ENCODE measurements at places on chromosomes 1 and 21.

- no peak for DNase-seq
These were observed 16.4 kb upstream of the TARBP1 start for GRCh38 chr1:234495231-234495990.

DNA sequence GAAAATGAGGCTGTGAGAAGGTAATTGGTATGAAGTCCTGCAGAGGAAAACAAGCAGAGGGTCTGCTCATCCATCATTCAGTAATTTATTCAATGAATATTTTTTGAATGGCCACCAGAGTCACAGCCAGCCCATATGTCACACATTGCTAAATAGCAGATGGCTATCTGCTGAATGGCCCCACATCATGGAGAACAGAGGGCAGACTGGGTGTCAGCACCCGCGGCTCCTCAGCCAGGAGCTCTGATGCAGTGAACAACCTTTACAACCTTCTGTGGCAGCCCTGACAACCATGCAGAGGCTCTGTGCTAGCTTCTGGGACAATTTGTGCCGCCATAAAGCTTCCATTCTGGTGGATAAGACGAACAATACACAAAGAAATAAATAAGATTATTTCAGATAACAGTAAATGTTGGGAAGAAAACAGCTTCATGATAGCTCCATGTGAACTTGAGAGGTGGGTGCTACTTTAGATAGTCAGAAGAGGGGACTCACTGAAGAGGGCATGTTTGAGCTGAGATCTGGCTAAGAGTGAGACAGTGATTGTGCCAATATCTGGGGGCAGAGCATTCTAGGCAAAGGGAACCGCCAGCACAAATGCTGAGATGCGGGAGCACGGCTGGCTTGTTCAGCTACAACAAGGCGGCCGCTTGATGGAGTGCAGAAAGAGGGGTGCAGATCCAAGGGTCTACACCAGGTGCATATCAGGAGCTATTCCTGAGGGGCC is 2.8 kb upstream of the C1orf210 start:
- no peak for DNase-seq

GRCh38 chr1:101285922-101286570 is 49.2 kb downstream of the S1PR1 start:
- DNase-seq = no peak

DNA sequence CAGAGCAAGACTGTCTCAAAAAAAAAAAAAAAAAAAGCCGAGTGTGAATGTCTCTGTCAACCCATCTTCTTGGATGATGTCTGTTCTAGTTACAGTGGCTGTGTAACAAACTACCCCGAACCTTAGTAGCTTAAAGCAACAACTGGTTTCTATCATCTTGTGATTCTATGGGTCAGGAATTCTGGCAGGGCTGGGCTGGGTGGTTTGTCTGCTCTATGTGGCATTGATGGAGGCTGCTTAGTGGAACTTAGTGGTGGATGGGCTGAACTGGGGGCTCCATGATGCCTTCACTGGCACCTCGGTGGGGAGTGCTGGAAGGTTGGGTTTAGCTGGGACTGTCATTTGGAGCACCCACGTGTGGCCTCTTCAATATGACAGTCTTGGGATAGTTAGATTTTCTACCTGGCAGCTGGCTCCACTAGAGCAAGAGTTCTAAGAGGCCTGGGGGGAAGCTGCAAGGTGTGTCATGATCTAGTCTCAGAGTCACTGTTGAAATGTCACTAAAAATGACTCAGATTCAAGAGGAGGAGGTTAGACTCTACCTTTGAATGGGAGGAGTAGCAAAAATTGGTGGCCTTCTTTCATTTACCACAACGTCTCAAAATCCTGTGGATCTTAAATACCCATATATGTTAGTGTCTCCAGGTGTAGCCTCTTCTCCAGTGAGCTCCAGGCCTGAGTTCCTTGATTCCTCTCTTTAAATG is 18.6 kb downstream of the ACOT11 start:
- DNase-seq = no peak

- DNase-seq = no peak
These were observed 74.4 kb upstream of the GRIK3 start for GRCh38 chr1:37108596-37109188.

GRCh38 chr1:48785869-48786268 is 9.2 kb upstream of the BEND5 start:
- DNase-seq = no peak

DNA sequence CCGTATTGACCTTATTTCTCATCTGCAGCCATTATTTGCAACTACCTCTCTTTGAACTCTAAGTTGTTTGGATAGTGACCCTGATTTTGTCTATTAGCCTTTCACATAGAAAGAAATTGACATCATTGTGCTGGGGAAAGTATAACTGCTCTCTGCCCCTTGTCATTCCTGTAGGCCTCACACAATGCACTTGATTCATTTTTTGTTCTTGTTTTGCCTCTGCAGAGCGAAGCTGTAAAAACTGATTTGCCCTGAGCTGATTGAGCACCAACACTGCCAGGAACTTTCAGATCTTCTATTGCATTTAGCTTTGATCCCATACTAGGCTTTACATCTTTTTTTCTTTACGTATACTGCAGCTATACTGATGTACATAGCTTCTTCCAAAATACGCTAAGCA is 167.2 kb upstream of the PTBP2 start:
- no peak for DNase-seq

DNA sequence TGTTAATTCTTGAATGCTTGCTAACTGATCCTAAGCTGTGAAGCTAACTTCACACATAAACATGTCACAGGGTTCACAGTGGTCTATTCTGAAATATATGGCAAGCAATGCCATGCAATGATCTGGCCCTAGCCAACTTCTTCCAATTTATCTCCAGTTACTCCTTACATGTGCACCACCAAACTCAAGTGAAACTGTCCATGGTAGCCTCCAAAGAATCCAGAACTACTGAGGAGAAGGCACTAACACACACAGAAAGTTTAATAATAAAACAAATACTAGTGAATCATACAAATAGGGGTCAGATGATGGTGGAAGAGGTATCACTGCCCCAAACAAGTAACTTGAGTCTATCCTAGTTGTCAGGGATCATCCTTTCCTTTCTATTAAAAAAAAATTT is 172.6 kb upstream of the RAB4A start:
- no peak for DNase-seq

- no peak for DNase-seq
These were observed 1.8 kb downstream of the FNDC5 start for GRCh38 chr1:32868806-32869455.

DNA sequence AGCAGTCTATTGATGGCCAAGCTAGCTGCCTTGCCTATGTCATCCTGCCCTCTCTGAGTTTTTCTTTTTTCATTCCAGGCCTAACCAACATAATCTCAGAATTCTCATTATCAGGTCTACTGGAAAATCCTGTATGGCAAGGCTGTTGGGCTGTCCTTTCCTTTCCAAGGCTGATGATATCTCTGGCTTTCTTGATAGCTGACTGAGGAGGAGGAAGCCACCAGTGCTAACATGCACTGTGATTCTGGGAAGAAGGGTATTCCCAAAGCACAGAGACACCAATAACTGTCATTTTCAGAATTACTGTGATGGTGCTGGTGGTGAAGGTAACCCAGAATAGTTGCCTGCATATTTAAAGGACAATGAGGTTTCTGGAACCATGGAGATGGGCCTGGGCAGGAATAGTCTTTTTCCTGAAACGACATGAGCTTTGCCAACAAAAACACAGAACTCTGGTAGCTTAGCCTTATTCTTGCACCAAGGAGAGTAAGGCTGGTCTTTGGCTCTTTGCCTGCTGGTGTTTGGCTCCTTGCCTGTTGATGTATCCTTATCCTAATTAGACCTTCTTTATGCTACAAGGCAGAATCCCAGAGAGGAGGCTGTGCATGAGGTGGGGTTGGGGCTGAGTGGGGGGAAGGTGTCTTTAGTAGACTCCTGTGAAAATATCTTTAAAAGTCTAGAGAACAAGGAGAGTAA is 157.4 kb downstream of the TNFSF18 start:
- no peak for DNase-seq

GRCh38 chr1:29555043-29555620 is 318.8 kb downstream of the PTPRU start:
- DNase-seq = no peak

GRCh38 chr1:113903501-113904292 is 902 bp downstream of the AP4B1 start:
- no peak for DNase-seq

- DNase-seq = no peak
These were observed 43.6 kb upstream of the SLC45A1 start for GRCh38 chr1:8274352-8274751.

GRCh38 chr1:168555508-168556046 is 11.8 kb upstream of the XCL2 start:
- no peak for DNase-seq

GRCh38 chr1:167120899-167121298 is 27.0 kb downstream of the STYXL2 start:
- DNase-seq = no peak

DNA sequence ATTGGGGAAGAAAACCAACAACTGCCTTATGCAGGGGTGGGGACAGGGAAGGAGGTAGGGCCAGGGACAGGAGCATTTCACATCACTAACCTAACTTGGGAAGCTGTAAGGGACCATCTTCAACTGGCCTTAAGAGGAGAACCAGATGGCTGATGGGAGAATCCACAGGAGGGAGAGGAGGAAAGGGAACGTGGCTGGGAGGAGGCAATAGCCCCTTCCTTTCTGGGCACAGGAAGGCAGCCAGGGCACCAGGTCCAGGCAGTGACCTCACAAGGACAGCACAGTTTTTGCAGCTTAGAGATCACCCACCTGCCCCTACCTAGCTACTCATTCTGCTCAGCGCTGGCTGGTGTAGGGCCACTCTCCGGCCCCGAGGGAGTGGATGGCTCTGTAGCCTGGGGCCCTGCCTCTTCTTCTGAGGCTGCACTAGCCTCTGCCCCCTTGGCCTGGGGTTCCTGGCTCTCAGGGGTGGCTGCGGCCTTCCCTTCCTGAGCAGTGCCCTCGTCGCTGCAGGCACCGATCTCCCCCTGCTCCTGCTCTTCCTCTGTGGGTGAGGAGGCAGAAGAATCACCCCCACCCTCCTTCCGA is 1.7 kb downstream of the MARCKSL1 start:
- DNase-seq = no peak

DNA sequence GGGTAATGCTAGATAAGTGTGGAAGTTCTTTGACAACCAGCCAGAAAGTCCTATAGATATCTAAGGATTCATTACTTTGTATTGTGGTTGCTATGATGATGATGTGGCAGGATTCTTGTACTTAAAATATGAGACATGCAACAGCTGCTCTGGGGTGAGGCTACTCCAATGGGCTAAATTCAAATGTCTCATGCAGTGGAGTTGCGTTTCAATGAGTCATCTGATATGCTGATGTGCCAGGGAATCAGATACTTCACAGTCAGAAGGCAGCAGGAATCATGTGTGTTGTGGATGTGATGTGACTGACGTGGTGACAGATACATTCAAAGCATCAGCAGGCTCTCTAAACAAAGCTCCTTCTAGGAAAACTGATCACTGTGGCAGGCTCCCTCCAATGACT is 66.5 kb downstream of the TSEN15 start:
- DNase-seq = no peak

DNA sequence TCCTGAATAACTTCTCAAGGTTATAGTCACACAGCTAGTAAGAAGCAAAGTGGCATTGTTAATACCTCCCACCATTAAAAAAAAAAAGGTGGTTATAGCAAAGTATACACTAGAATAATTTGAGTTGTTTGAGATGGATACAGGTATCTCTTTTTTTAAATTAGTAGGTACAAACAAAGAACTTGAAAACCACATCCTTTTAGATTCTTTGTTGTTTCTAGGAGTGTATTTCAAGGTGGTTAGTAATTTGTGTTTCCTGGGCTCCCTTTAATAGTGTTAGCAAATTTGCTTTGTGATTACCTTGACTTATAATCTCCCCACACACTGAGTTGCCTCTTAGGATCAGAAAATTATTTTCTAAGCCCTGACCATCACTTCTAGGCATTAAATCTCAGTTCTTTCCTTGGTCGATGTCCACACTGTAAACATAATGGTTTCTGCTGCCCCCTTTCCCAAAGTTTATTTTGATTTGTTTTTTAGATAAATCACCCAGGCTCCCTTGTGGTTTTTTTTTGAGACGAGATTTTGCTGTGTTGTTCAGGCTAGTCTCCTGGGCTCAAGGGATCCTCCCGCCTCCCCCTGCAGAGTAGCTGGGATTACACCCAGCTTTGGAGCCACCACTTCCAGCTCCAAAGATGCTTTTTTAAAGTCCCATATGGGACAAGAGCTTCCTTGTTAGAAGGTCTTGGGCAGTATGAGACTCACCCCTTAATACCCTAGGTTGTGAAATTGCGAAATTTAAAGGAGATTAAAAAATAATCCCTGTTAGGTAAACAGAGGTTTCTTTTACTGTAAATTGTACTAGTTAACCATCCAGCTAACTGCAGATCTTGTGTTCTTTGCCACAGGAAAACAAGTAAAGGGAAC is 6.2 kb downstream of the AKIRIN1 start:
- no peak for DNase-seq

GRCh38 chr1:62908168-62908695 is 124.3 kb downstream of the ATG4C start:
- DNase-seq = no peak

DNA sequence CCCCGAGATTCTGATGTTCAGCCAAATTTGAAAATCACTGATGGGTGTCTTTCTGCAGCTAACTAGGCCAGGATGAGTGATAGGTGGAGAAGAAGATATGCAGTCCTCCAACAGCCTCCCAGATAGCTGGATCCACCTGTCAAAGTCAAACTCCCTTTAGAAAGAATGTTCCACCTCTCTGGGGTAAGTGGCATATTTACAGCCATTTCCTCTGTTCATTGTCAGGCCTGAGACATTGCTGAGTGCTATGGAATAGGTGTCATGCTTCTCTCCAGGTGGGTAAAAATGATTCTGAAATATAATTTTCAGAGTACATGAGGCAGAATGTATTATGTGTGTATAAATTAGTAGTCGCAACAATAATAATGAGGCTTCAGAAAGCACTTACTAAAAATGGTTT is 316.8 kb downstream of the TTLL7 start:
- no peak for DNase-seq
